ENCODE measurements at places on chromosomes 12 and 14.

- DNase-seq: no peak
These were observed 14.5 kb upstream of the DUSP6 start for GRCh38 chr12:89366676-89367364.

DNA sequence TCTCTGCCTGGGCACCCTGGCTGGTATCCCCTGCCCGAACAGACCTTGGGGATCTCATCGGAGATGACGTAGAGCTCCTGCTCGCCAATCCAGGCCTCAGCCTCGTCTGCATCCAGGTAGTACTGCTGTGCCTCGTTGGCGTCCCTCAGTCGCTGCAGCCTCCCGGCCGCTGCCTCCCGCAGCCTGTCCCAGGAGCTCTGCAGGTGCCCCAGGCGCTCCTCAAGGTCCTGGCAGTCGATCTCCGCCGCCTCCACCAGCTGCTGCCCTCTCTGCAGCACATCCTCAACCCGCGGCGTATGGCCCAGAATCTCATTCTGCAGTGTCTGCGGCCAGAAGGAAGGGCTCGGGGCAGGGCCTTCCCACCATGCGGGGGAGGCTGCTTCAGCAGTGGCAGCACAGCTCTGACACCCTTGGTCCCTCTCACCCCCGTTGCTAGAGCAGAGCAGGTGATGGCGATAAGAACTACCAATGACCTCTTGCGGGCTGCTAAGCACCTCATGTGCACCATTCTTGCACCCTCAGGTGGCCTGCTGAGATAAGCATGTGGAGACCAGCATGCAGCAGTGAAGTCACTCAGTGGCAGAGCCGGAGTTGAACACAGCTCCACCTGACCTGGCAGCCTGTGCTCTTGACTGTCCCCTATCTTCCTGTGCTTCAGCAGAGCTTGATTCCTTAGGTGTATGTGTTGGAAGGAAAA, 71.0 kb downstream of the PLEKHG3 start:
- DNase-seq: no peak

DNA sequence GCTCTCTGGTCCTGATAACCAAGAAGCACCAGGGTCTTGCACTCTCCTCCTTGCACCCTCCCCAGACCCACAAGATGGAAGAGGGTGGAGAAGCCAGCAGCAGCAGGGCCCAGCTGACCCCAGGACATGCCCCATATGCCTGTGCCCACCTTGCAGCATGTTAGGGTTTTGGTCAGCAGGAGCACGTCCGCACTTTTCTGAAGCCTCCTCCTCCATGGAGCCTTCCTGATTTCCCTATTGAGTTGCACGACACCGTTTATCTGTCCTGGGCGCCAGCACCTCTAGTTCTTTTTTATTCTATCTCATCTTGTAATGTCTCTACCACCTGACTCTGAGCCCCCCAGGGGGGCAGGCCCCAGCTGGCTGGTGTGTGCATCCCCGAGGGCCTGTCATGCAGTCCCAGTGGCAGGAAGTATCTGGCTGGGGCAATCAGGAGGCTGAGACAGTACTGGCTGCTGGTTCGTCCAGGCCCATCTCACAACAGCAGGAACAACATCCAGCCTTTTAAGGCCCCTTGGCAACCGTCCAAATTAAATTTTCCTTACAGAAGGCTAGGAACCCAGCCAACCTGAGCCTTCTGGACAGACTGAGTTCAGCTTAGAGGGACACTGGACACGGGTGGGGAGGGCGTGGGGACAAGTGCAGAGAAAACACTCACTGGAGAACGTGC, 39.6 kb downstream of the CCDC85C start:
- peak; percentile 39 for DNase-seq

DNA sequence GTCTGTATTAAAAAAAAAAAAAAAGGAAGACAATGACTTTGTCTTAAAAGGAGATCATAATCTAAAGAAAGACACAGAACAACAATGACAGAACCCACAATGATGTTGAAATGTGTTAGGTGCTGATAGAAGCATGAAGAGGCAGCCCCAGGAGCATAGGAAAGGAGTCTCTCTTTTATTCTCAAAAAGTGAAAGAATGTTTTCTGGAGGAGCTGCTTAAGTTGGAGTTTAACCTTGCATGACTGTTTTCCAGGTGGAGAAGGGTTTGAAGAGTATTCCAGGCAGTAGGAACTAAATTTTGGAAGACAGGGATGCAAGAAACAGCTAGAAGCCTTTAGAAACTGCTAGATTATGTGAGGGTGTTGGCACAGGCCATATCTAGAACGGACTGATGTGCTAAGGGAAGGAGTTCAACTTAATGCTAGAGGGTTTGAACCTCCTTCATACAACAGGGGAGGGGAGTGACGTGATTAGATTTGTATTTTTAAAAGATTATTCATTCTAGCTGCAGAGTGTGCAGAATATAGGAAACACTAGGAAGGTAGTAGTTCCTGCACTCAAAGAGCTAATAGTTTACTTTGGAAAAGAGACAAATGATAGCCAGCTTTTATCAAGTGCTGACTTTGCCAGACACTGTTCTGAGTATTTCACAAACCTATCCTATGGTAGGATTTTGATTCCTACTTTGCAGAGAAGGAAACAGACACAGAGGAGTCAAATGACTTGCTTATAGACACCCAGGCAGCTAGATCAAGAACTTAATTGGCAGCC, 4.6 kb upstream of the RPL6 start:
- DNase-seq: no peak

DNA sequence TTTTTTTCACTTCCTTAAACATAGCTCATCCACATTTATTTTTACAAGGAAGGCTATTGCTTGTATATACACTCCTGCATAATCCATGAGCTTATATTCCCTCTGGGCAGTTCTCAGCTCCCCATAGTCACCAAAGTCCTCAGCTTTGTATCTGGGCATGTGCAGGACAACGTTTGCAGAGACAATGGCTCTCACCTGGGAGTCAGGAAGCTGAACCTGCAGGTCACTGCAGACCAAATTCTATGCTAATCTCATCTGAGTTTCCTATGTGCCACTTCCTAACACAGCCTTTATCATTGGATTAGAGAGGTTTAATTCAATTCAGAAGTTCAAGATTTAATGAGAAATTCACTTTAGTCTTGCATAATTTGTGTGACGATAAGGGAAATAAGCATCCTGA, 131.5 kb downstream of the KCNK10 start:
- DNase-seq: no peak

GRCh38 chr12:50073206-50073605, 11.9 kb upstream of the SMARCD1 start:
- DNase-seq: no peak

DNA sequence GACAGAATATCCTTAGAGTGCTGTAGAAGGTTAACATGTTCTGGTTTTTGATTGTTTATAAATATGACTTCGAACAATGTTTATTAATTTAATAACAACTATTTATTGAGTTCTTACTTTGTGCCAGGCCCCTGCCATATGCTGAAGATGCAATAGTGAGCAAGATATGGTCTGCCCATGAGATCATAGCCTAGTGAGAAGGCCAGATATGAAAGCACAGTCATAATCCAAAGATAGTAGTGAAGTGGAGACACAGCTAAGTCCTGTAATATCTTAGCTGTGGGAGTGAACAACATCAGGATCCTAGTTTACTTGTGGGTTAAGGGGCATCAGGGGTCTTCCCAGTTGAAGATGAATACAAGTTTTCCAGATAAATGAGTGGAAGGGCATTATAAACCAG, 189.4 kb upstream of the FBXO33 start:
- DNase-seq: no peak

DNA sequence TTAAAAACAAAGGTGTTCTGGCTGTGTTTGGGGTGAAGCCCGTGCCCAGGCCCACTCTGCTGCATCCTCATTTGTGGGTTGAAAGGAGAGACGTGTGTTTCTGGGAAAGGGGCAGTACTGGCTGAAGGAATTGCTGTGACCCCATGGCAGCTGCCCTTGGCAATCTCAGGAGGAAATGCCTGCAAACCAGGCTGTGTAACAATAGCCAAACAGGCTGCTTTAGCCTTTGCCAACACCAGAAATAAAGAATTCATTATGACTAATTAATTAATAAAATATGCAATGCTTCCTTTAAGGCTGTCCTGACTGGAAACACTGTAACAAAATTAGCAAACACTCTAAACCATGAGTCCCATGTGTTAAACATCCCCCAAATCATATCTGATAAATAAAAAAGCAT, 53.0 kb upstream of the KRR1 start:
- DNase-seq: no peak

- no peak for DNase-seq
These were observed 875 bp downstream of the IRAK3 start for GRCh38 chr12:66189889-66190288.

DNA sequence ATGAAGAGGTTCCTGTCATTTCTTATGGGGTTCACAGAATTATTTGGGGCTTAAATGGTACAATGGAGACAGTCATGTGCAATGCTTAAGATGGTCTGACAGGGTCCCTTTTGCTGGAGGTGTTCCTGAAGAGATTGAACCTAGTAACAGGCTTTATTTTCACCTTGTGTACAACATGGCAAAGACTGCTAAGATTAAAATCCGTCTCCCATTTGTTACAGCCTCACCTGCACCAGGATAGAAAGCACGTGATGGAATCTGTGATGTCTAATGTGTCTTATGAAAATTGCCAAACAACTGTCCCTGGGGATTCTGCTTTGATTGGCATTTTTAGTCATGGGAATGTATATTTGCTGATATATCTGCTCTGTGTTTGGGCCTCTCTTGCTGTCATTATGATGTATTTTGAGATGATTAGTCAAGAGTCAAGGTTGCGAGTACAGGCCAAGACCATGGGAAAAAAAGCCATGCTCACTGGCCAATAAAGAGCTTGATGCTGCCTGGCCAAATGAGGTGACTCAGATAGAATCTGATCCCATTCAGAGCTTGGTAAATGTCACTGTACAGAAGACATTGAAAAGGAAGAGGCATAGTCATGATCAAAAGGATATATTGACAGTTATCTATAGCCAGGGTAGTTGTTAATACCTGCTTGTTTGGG, 96.1 kb downstream of the FLRT2 start:
- DNase-seq: no peak

- DNase-seq: no peak
These were observed 19.0 kb downstream of the AP5M1 start for GRCh38 chr14:57287745-57288144.

GRCh38 chr12:41504976-41505375, 316.9 kb downstream of the PDZRN4 start:
- DNase-seq: no peak

DNA sequence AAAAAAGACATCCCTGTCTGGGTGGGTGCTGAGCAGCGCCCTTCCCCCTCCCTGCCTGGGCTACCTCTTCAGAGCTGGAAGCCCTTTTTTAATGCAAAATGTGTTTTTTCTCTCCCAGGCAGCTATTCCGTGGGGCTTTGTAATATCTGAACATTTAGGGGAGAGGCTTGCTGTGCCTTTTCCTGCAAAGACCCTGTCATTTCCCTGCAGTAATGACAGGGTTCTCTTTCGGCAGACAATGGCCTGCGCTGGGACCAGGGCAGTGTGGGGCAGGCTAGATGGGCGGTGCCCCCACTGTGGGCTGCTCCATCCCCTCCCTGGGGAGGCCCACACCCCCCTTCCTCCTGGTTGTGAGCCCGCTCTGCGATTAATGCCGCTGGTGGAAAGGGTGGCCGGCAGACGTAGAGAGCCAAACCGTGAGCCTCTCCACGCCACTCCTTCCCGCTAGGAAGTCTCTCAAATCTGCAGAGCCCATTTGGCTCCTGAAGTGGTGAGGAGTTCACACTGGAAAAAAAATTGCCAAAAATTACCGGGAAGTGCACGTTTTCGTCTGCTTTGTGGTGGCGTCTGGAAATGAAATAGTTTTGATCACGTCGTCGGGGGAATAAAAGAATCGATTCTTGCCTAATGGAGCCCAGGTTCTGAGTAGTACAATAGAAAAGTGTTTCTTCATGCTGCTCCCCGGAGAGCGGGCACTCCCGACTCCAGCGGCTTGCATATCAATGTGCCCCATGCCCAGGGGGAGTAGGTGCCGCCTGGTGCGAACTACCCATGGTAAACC, 31.5 kb downstream of the KIF26A start:
- DNase-seq: no peak

DNA sequence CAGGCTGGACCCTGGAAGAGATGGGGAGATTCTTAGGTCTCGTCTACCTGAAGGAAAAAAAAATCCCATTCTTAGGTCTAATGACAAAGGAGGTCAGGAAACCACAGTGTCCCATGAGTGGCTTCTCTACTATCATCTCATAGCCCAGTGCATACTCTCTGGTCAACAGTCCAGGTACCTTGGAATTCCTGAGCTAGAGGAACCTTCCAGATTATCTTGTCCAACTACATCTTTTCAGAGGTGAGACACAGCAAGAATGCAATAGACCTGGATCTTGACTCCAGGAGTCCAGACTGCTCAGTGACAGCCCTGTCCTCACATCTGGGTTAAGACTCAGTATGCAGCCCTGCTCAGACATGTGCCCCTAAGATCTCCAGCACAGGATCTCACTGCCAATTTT, 177.5 kb upstream of the NOS1 start:
- DNase-seq: no peak

- DNase-seq: no peak
These were observed 87.7 kb downstream of the ITPK1 start for GRCh38 chr14:93027810-93028723.
